Fibroblast of skin of back (primary cell): ENCODE measurements at places on chromosomes 7 and 10.

DNA sequence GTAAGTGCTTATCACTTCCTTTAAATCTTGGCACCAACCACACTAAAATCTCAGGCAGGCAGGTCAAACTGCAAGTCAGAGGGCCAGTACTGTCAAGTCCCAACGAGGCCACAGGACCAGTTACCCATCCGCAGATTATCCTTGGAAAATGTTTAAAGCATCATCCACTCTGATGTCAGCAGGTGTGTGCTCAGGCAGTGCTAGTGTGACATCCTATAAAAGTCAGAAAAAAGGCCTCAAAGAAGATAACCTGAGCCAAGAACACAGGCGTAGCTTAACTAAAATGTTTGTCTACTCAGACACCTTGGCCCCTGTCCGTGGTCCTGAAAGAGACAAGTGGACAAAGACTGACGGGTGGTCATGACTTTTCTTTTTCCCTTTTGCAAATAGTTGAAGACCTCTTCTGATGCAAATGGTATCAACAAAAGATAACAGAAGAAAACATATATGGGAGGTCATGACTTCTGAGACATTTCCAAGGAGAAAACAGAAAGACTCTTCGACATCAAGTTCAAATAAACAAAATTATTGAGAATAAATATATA, 309.3 kb downstream of the KCNMA1 start:
- DNase-seq = peak; percentile 48

GRCh38 chr7:107960272-107960671, 42.7 kb downstream of the LAMB1 start:
- DNase-seq = no peak

- DNase-seq = peak; percentile 49
Measured at GRCh38 chr7:93315896-93316295, 83.7 kb downstream of the VPS50 start.

GRCh38 chr7:113159746-113160339, 41.5 kb upstream of the SMIM30 start:
- peak; percentile 37 for DNase-seq

- no peak for DNase-seq
Measured at GRCh38 chr10:9015005-9015404, 960.5 kb downstream of the GATA3 start.

- no peak for DNase-seq
Measured at GRCh38 chr10:84185526-84186175, 8.7 kb upstream of the CDHR1 start.

DNA sequence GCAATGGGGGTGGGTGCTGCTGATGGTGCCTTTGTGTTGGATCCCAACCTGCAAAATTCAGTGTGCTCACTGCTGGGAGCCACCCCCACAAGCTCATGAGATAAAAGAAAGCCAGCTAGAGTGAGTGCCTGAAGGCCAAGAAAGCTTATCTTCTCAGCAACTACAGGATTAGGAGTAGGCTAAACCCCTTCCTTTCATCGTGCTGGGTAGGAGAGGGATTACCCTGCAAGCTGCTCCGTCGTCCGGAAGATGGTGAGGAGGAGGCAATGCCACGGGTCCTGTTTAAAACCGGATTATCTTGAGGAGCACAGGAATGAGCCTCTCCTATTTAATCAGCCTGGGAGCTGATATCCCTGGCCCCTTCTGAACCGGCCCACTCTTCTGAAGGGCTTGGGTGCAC, 258.0 kb downstream of the GALNT17 start:
- DNase-seq = no peak

DNA sequence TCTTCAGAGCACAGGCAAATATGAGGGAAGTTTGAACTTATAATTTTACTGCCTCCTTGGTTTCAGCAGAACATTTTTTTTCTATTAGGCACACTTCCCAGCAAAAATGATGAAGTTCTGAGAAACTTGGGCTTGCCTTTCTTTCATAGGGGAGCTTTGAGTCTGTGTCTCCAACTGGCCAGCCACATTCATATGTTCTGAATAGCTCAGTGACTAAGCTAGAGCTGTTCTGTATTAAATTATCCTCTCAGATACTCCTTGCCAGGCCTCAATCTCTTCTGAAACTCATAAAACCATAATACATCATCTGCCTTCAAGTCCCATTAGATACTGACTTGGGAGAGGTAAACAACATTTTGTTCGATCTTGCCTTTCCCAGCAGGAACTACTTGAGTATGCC, 476.5 kb downstream of the GPAM start:
- DNase-seq = peak; percentile 51

DNA sequence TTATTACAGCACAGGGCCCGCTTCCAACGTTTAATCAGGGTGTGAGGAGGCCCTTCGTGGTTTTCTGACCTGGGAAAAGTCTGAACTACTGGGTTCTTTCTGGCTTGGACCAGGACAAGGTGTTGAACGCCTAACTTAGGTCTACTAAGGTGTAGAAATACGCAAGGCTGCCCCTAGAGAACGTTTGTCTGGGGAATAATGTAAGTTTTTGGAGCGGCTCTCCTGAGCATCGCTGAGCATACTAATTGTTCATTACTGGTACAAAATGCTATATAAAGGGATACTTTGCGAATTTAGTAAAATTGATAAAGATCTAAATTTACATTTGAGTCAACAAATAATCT, 32.4 kb upstream of the TOMM7 start:
- DNase-seq = no peak

GRCh38 chr10:78066012-78066411, 32.3 kb downstream of the RPS24 start:
- DNase-seq = no peak

DNA sequence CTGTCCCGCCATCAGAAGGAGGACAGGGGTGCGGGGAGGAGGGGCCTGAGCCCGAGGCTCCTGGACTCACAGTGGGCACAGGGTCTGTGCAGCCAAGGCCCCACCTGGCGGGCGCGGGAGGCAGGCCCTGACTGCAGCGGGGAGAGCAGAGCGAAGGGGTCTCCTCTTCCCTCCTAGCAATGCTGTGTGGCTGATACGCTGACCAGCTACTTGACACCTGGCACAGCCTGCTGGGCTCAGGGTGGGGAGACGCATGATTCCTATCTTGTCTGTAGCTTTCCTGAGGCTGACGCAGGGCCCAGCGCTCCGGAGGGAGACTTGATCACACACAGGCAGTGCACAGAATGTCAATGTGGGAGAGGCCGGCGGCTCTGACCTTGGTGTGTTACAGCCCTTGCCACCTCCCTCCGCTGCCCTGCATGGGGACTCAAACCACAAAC, 174.9 kb downstream of the ELFN1 start:
- no peak for DNase-seq

DNA sequence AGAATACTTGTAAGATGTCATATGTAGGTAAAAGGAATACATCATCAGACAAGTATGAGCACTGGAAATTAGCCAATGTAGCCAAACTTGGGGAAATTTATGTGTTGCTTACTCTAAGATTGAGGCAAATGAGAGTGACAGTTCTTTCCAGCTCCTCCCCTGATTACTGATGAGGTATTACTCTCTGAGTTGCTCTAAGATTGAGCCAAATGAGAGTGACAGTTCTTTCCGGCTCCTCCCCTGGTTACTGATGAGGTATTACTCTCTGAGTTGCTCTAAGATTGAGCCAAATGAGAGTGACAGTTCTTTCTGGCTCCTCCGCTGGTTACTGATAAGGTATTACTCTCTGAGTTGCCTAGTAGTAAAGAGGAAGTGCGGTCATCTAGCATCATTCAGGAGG, 435.8 kb downstream of the NRG3 start:
- peak; percentile 2 for DNase-seq

DNA sequence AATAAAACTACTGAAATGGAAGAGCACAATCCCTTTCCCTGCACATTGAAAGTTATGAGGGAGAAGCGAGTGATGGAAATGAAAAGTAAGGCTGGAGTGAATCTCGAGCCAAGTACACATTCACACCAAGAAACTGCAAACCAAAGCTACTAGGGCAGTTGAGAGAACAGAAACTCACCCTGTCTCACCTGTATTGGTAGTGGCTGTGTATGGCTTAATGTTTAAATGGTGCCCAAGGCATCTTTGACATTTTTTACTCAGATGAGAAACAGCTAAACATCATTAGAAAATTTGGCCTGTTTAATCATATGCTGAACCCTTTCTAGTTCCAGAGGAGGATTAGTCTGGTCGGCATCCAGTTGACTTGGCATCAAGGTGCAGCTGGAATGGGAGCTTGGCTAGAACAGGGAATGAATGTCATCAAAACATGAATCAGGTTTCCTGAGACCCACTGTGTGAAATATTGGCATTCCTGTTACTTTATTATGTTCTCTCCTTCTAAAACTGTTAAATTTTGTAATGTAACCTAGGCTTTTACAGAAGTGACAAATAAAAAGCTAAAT, 840.8 kb downstream of the GRM8 start:
- no peak for DNase-seq

- no peak for DNase-seq
Measured at GRCh38 chr10:93085272-93085859, 11.7 kb downstream of the CYP26A1 start.

GRCh38 chr7:94003446-94004023, 620 bp downstream of the BET1 start:
- no peak for DNase-seq

GRCh38 chr10:112896722-112897121, 53.3 kb upstream of the TCF7L2 start:
- DNase-seq = no peak

- DNase-seq = no peak
Measured at GRCh38 chr7:148212731-148213130, 377.8 kb upstream of the C7orf33 start.

DNA sequence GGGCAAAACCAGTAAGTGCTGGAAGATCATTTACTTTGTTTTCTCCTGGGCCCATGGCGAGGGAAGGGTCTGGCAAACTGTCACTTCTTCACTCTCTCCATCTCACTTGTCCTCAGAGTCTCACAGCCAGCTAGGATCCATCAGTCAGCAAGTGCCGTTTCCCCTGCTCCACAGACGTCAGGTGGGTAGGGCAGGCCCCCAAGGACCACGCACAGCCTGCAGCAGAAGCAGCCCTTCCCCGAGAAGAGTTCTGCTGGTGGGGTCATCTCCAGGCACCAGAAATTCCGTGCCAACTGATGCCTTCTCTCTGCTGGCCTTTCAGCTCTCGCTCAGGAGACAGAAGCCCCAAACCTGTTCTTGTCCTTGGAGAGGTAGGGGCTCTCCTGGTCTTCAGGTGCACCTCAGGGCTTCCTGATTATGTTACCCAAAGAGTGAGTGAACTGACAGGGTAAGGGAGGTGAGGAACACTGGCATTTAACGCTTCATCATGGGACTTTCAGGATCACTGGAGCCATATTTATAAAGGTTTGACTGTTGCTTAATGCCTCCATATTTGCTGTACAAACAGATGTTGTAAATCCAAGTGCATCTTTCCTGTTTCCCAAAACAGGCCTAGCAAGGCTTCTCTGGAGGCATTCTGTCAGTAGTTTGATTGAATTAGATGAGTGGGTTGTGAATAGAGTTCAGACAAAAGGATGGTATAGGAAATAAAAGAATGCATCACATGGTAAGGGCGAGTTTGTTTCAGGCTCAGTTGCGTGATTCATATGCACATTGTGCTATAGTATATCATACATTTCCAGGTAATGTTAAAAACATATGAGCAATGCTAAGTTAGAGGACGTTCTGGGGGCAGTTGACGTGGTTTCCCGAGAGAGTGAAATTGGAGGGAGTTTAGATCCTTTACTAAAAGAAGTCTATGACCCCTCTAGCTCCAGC, 13.7 kb upstream of the TSPAN15 start:
- DNase-seq = no peak

- DNase-seq = no peak
Measured at GRCh38 chr7:132028144-132028920, 471.9 kb upstream of the PODXL start.

GRCh38 chr7:71131256-71132126, 453 bp upstream of the GALNT17 start:
- peak; percentile 71 for DNase-seq

- DNase-seq = no peak
Measured at GRCh38 chr10:126207313-126207771, 180.9 kb downstream of the ADAM12 start.

DNA sequence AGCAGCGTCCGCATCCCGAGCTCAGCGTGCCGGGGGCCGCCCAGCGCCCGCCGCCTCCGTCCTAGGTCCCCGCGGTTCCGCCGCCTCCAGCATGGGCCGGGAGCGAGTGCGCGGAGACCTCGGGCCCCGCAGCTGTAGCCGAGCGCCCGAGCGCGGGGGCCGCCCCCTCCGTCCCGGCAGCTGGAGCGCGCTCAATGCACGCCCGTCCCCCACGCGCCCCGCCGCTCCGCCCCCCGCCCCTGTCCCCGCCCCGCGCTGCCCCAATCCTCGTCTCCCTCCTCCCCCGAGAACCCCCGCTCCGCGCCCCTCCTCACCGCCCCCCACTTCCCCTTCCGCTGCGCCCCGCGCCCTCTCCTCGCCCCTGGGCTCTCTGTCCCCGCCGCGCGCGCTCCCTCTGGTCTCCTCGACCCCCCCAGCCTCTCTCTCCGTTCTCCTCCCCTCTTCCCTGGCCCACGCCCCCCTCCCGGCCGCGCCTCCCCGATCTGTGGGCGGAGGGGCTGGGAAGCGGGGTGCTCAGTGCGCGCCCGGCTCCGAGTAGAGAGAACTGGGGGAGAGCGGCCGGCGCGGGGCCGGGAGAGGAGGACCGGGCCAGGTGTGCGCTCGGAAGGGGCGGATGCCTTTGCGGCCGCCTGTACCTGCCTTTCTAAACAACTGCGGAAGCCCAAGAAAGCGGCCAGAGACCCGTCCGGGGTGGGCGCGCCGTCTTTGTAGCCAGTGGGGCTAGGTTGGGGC, at the start of gene VIPR2:
Gene VIPR2, minus strand, starts transcription at position 110 of the 732 bp plus-strand sequence. Its CDS starts 96 bp downstream, at position 14.
- no peak for DNase-seq

DNA sequence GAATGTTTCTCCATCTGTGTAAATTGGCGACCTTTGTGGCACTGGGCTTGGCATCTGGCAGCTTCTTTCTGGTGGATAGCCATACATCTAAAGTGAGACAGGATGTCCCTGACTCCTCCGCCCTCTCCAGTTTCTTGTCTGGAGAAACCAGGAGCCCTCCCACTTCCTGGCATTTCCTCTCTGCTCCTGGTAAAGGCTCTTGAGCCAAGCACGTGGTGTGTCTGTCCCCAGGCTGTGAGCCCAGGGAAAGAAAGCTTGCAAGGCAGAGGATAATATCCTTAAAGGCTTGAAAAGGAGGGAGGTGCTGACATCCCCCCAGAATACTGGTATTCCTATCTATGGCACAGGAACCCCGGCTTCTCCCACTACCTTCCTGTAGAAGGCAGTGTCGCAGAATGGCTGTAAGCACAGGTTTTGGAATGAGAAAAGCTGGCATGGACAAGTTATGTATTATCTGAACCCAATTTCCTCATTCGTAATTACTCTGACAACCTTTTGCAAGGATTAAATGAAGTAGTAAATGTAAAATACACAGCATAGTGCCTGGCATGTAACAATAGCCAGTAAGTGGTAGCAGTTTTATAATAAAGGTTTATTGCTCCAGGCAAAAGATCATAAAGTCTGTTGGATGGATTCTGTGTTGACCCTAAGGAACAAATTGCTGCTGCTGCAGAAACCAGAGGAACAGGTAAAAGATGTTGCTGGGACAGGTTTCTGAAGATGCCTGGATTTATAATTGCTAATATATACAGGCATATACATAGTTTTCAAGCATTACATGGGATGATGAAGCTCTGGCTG, 11.8 kb upstream of the ACSL5 start:
- peak; percentile 43 for DNase-seq

- DNase-seq = no peak
Measured at GRCh38 chr7:128902761-128903585, 7.5 kb downstream of the KCP start.
